NCI-H526 treated with DMSO at 0.1 percent for 48 hours (cell line): ENCODE measurements at places on chromosomes 16 and 17.
A peak's percentile ranks its signal among the peaks of the same experiment; 100 is the strongest.

- no peak for DNase-seq
Measured at GRCh38 chr17:58335779-58336455, 7.3 kb upstream of the TSPOAP1 start.

DNA sequence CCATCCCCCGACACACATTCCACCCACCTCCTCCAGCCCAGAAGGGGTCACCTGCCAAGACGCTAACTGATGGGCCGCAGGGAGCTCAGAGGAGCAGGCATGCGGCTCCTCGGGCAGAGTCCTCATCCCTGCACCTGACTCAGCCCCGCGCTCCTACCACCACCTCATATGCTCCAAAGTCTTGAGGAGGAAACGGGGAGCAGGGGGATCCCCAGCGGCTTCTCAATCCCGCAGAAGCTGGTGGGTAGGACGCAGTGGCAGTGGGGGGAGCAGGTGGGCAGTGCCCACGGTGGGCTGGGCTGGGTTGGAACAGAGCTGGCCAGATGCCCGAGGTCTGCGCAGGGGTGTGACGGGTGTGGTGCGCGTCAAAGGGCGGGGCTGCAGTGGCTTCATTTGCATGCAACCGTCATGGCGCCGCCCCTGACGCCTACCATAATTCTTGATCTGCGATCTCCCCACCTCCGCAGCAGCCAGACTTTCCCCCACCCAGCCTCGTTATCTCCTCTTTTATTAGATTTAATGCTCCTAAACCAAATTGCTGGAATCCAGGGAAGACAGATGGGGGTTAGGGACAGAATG, 39.0 kb upstream of the EMP2 start:
- DNase-seq = peak; percentile 56

DNA sequence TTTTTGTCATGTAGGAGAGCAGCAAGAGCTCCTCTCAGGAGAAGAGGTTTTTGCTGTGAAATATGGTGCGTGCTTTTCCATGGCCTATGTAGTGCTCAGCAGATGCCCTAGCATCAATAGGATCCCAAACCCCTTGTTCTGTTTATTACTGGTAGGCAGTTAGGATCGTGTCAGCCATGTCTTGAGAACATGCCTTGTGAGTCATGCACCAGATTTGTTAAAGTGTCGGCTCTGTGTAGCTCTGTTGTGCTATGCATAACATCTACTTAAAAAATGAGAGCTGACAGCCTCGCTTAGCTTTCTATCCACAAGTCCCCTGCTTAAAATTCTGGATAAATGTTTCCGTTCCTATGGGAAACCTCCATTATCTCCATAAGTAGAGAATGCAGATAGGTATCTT, 4.4 kb upstream of the EIF4A3 start:
- no peak for DNase-seq

DNA sequence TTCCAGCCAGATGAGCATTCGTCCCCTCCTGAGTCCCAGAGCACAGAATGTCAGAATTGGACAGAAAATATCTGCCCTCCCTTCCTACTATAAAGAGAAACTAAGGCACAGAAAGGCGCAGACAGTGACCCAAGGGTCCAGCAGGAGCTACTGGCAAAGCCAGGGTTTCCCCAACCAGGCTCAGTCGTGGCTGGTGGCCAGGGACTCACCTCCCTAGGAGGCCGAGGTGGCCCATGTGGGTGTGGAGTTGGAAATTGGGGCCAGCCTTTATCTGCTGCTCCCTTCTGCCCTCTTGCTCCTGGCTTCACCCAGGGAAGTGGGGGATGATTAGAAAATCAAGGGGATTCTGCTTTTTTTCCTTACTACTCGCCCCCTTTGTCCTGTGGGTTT, 1.1 kb downstream of the DRC7 start:
- DNase-seq = no peak

DNA sequence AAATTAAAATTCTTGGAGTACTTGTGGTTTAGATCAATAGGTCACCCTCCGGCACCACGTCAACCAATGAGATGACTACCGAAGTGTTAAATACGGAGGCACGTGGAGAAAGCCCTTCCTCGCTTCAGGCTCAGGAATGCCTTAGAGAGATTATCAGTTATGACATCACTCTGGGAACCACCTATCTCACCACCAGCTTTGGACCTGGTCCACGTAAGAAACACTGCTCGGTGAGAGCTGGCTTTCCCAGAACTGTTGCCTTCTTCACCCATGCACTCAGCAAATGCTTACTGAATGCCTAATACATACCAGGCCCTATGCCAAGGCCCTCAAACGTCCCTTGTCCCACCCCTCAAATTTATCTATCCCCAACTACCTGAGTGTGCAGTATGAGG, 71.3 kb downstream of the SMG6 start:
- DNase-seq = no peak

DNA sequence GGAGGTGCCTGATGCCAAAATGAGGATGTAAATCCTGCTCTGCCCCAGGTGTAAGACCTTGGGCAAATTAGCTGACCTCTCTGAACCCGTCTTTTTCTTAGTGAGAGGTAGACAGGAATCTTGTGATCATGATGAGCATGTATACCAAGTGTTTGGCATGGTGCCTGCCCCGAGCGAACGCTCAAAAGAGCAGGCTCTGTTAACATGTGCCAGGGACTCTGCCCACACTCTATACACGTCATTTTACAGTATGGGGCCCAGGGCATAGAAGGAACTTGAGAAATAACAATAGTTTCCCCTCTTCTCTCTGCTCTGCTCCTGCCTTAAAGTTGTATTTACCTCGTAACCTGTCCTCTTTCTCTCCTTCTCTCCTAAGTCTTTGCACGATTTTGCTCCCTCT, 9.3 kb upstream of the MAF start:
- no peak for DNase-seq
